ENCODE measurements at places on chromosomes 5 and 9.

DNA sequence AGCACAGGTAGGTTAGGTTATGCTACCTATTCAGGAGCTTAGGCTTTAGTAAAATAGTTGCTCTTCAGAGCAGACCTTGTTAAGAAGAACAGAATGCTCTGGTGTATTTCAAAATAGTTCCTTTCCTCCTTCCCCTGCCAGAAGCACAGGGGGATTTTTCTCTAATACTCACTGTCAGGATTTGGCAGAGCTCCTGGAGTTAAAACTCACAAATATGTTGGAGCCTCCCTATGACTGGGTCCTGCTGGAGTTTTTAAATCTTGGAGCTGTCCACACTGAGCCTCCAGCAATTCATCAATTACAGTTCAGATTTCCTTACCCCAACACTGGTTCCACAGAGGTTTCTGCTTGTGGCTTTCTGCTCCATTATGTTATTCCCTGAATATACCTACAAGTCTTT, 1233.8 kb upstream of the WWC1 start:
- DNase-seq, result no peak

GRCh38 chr5:27026801-27027200, 11.6 kb downstream of the CDH9 start:
- DNase-seq, result no peak

- peak; percentile 42 for DNase-seq
These were observed 8.6 kb downstream of the HAVCR2 start for GRCh38 chr5:157100140-157100679.

- DNase-seq, result no peak
These were observed 73.0 kb downstream of the PTPDC1 start for GRCh38 chr9:94157050-94157801.

GRCh38 chr5:148965511-148966265, 97.2 kb downstream of the SH3TC2 start:
- DNase-seq, result no peak

- DNase-seq, result no peak
These were observed 132.4 kb upstream of the MEF2C start for GRCh38 chr5:89015409-89015808.

GRCh38 chr9:114929201-114929600, 1.2 kb downstream of the TNFSF8 start:
- no peak for DNase-seq

DNA sequence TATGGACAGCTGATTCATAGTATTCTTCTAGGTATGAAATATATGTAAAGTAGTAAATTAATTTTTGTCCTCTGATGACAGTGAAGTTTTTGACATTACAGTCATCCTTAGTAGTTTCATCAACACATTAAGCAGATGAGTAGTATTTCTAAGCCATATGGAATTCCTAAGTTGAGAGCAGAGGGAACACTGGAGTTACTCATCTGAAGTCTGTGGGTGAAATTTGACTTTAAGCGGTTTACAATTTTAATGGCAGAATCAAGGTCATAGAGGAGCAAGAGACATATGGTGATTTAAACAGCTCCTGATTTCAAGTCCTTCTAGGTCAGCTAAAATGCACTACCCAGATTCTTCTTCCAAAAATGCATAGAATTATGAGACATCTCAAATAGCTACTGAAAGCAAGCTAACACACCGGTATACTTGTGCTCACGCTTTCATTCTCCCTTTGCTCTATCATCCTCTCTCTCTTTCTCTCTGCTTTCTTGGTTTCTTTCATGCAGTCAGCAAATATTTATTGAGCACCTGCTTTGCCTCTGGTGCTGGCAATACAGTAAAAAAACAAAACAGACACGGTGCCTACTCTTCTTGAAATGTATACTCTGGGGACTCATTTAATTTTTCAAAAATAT, 235.9 kb downstream of the FER start:
- no peak for DNase-seq

DNA sequence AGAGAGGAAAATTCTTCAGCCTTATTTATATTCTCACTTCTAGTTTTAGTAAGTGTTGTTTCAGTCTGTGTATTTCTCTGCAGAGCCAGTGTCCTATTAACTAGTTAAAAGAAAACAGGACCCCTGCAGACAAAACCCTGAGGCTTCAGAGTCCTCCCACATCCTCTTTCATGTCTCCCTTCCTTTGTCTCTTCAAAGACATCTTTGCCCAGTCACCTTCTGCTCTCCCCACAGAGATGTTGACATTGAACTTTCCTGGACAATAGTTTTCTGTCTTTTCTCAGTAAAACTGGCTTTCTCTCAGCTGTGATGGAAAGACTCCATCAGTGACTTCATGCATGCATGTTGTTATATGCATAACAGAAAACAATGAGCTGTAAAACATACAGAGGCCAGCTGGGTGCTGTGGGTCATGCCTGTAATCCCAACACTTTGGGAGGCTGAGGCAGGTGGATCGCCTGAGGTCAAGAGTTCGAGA, 20.2 kb downstream of the GRAMD2B start:
- no peak for DNase-seq

DNA sequence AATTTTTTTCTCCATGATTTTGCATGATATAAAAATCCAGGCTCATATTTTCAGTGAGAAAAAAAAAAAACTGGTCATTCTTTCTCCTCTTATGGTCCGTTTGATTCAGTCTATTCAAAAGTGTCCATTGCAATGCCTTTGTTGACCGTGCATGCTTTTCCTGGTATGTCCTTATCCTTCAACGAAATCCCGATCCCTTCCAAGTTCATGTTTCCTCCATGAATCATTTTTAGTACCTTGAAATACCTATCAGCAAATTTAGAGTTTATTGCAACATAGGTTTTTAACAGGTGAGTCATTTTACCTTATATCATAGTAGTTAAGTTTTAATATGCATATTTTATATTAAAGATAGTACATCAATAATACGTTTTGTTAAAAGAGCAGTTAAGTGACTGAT, 773.8 kb upstream of the CHD1 start:
- DNase-seq, result no peak

DNA sequence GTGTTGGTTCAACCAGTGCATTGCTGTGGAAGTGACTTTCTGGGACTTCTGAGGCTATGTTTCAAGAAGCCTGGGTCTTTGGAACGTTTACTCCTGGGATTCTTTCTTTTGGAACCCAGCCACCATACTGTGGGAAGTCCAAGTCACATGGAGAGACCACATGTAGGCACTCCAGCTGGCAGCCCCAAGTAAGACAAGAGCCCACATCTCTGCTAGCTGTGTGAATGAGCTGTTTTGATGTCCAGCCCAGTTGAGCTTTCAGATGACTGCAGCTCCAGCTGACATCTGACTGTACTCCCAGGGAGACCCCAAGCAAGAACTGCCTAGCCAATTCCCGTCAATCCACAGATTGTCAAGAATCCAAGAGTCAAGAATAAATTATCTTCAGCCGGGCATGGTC, 60.1 kb upstream of the SPATA31D4 start:
- DNase-seq, result no peak

DNA sequence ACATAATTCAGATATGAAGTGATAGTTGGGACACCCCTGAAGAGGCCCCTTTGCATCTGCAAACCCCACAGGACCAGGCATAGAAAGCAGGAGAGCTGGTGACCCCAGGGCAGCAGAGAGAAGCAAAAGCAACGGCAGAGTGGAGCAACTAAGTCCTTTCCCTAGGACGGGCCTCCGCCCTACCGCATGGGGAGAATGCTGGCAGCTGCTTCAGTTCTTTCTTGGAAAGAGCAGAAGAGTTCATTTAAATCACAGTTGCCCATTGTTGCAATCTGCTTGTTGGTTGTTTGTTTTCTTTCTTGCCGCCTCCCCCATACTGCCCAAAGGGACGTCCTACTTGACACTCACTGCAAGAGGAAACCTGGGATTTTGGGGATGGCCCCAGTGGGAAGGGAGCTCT, 126.2 kb downstream of the ADAMTS16 start:
- no peak for DNase-seq

DNA sequence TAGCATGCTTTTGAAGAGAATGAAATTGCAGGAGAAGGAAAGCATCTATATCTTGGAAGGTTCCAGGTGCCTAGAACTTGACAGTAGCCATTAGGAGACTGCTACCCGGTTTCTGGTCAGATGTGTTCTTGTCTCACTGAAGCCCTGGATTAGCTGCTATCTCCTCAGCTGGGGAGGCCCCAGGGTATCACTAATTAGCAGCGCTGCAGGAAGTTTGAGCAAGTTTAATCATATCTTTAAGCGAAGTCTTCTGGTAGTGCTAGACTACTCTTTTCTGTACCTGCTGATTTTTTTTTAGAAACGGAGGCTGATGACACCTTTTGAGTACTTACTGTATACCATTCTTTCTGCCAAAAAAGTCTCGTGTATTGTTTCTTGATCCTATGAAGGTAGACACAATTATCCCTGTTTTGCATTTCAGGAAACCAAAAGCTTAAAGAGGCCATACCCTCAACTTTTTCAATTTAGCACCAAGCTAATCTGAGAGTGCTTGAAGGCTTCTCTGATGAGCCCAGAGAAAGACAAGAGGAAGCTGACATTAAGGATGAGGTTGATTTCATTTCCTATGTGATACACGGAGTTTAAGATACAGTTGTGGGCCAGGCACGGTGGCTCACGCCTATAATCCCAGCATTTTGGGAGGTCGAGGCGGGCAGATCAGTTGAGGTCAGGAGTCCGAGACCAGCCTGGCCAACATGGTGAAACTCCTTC, 201.3 kb downstream of the ARHGAP26 start:
- no peak for DNase-seq
